ENCODE measurements at places on chromosomes 3 and 15.

DNA sequence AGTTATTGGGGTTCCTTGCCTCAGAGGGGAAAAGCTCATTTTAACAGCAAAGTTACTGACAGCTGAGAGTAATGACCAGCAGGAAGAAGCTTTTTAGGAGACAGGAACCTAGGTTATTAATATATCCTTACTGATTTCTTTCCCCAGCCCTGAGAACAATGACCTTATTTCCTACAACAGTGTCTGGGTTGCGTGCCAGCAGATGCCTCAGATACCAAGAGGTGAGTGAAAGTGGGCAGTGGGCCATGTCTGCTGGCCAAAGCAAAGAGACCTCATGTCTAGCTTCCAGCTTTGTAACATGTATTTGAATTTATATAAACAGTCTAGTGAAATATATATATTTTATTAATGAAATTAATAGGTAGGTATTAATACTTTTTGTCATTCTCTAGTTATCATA is 5.0 kb downstream of the CCNDBP1 start:
- no peak for DNase-seq

DNA sequence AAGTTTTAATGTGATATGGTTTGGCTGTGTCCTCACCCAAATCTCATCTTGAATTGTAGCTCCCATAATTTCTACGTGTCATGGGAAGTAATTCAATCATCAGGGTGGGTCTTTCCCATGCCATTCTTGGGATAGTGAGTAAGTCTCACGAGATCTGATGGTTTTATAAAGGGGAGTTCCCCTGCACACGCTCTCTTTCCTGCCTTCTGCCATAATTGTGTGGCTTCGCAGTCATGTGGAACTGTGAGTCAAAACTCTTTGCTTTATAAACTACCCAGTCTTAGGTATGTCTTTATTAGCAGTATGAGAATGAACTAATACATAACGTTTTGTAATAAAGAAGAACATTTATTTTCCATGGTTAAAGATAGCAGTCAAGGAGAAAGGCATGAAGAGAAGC is 39.2 kb upstream of the GOLIM4 start:
- no peak for DNase-seq

- no peak for DNase-seq
These were observed 735.0 kb downstream of the PDCD6IP start for GRCh38 chr3:34533451-34533850.

DNA sequence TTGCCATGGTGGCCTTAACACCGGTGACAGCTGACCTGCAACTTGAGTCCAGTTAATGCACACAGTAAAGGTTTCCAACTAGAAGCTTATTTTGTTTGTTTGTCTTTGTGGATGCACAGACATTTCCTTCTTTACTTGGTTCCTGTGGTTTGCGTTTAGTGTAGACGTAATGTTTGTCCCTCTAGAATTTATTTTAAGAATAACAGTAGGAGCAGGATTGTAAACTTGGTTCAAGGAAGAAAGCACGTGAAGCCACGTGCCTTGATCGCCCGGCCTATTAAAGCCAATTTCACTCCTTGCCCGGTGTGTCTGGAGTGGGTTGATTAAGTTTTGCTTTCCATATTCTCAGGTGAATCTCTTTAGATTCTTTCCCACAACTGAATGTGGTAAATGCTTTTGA is 263.2 kb upstream of the C2CD4B start:
- no peak for DNase-seq

- DNase-seq: no peak
These were observed 104.7 kb upstream of the ROBO1 start for GRCh38 chr3:79872483-79872882.

DNA sequence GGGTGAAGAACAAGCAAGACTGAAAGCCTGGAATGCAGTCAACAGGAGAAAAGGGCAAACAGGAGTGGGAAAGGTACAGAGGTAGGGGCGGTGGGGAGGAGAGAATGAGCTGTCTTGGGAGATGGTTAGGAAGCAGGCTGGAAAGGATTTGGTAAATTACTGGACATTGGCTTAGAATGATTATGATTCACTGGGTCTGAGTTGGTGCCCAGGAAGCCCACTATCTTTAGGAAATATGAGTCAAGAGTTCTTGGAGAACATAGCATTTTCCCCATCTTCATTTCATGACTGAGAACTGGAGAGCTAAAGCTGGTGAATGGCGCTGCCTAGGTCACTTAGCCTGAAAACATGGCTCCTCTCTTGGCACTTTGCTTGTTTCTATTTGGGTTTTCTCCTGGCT is 74.7 kb upstream of the C3orf80 start:
- DNase-seq: no peak

DNA sequence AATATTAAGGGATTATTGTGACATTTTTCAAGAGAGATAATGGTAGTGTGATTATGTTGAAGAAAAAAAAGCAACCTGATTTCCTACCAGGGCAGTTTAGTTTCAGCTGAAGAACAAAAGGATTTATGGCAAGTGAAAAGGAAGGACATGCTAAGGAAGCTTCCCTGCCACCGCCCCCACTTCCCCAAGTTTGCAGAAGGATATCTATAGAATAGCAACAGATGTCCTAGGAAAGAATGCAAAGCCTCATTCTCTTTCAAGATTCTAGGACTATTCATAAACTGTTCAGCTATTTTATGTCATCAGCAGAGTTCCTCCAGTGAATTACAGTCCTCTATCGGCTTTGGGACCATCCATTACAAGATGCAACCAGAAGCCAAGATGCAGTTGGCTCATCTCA is 160.8 kb downstream of the SATB1 start:
- DNase-seq: no peak

GRCh38 chr3:127915937-127916493 is 983 bp downstream of the KBTBD12 start:
- no peak for DNase-seq

- no peak for DNase-seq
These were observed 400.0 kb upstream of the C2CD4B start for GRCh38 chr15:62564886-62565633.

DNA sequence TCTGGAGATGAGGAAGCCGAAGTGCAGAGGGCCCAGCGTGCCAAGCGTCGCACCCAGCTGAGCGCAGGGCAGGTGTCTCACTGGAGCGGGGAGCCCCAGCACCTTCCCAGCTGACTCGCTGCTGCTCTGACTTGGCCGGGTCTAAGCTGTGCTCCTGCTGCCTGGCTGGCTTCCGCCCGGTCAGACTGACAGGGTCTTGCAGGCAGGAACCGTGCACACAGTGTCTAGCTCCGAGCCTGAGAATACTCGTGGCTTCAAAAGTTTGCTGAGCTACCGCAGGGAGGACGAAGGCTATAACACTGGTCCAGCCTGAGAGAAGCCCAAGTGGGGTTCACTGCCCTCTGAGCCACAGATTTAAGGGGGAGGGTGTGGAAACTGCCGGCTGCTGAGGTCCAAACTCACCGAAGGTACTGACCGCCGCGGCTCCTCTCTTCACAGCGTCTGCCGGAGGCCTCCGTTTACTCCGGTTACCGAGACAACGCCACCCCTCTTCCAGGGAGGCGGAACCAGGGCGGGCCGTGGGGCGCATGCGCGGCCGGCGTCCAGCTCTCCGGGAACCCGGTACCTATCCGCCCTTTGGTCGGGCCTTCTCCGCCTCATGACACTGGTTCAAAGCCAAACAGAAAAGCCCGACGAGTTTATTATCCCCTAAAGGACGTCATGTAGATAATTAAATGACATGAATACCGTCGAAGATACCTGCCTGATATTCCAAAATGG is at the start of gene CFAP44:
Gene CFAP44 (minus strand): TSS at position 443 of the 720 bp plus-strand sequence. CDS start 7,829 bp downstream, outside the sequence.
- DNase-seq: no peak

GRCh38 chr3:143763564-143764162 is 84.6 kb downstream of the SLC9A9 start:
- DNase-seq: no peak

DNA sequence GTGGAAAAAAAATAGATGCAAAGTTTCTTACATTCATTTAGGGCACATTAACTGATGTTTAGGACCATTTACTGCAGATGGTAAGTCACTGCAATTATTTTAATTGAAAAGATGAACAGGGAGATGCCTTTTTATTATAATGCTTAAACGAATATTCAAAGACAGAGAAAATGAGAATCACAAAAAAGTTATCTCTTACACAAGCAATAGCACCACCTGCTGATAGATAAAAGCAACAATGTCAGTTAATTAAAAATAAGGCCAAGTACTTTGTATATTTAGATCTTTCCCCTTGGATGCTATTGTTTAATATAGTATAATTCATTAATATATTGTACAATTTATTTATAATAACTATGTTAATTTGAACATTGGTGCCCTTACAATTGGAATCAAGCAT is 55.9 kb downstream of the IFT80 start:
- DNase-seq: no peak

- no peak for DNase-seq
These were observed 105.5 kb upstream of the IL12A start for GRCh38 chr3:159882790-159883779.

DNA sequence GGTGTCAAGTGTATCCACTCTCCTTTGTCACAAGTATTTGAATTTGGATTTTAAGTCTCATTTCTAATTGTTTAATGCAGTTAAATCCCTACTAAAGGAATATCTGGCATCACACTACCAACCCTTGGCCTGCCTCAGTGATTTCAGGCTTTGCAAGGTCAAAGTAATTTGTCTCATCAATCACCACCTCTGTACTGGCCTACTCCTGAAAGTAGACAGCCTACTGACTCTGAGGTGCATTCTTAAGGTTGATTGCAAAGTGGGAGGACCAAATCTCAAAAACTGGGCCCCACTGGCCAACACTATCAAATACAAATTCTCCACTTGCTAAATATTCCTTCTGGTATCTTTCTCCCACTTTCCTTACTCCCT is 851 bp upstream of the TEX55 start:
- DNase-seq: no peak

GRCh38 chr3:191476066-191476772 is 15.3 kb downstream of the PYDC2 start:
- DNase-seq: no peak

GRCh38 chr3:107884719-107885460 is 205.9 kb downstream of the CD47 start:
- DNase-seq: no peak

- DNase-seq: no peak
These were observed 27.0 kb downstream of the SLC41A3 start for GRCh38 chr3:126056681-126057500.

DNA sequence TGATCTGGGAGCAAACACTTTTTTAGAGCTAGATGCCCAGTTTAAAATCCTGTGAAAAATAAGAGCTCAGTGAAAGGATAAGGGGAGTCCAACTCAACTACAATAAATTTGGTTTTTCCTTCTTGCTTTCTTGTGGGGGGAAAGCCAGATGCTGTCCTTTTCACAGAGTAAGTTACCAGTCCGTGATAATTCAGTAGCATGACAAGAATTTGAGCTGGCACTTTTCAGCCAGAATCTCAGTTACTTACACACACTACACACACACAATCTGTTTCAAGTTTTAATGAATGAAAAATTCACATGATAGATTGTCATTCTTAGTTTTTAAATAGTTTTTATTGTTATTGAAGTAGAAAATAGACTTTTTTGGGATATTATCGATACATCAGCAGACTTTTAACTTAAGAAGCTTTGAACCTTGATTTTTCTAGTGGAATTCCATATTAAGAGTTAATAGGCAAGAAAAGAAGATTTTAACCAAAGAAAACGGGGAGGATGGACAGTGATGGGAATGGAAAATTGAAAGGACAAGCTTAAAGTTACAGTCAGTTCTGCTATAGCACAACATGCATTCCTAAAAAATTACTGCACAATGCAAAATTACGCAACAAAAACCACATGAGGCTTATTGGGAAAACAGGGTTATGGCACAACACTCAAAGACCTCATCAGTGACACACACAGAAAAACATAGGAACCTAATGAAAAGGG is 47.0 kb downstream of the PSMD6 start:
- no peak for DNase-seq

DNA sequence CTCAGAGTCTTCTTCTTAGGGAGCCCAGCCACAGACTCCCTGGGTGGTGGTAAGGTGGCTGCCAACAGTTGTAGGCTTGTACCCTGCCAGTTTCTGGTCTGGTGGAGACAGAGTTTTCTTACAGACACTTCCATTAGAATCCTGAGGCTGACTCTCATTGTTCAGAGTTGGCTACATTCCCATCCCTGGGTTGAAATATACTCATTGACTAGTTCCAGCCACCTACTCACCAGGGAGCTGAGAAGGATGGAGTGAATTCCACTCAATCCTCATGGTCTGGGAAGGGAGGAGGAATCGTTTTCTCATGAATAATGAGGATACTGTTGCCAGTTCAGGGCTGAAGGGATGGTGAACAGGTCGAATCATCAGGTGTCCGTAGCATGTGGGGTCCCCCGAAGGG is 226.5 kb upstream of the PROK2 start:
- no peak for DNase-seq

- no peak for DNase-seq
These were observed 110.0 kb downstream of the TJP1 start for GRCh38 chr15:29712149-29712885.

GRCh38 chr15:24786347-24786746 is 110.8 kb downstream of the NPAP1 start:
- no peak for DNase-seq

DNA sequence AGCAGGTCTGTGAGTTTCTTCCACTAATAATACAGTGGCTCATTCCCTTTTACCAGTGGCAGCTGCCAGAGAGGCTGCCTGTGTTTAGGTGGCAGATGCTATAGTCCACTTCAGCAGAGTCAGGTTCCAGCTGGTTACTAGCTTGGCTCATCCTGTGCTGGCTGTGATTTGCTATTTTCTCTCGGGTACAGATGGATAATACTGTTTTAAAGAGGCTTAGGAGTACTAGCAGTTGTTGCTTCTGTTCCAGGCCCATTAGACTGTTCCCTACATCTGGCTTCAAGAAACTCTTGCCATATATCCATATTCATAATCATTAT is 41.0 kb downstream of the ZNF609 start:
- no peak for DNase-seq

- DNase-seq: no peak
These were observed 1050.0 kb downstream of the TBL1XR1 start for GRCh38 chr3:176147251-176147650.

GRCh38 chr3:101423984-101424888 is 88.8 kb downstream of the SENP7 start:
- no peak for DNase-seq

DNA sequence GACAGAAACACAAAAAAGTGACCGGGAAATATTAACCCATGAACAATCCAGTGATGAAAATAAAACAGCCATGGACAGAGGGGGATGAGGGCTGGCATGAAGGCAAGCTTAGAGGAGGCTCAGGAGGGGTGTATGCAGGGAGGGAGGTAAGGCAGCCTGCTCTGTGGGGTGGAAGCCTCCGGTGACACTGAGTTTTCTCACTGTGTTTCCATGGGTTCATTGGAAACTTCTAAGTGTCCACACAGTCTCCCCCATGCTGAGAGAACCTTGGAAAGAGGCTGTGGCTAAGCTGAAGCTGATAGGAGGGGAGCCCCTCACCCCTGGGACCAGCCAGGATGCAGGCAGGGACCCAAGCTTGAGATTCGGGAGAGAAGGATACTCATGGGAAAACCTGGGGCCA is 6.8 kb upstream of the SKOR1 start:
- DNase-seq: no peak

- no peak for DNase-seq
These were observed 71.7 kb downstream of the ANKRD28 start for GRCh38 chr3:15726043-15726442.

GRCh38 chr15:44298878-44299277 is 10.4 kb downstream of the GOLM2 start:
- DNase-seq: no peak
